ENCODE measurements at places on chromosomes 4 and X.

GRCh38 chr4:85787133-85787532 is 312.2 kb downstream of the ARHGAP24 start:
- DNase-seq: no peak

DNA sequence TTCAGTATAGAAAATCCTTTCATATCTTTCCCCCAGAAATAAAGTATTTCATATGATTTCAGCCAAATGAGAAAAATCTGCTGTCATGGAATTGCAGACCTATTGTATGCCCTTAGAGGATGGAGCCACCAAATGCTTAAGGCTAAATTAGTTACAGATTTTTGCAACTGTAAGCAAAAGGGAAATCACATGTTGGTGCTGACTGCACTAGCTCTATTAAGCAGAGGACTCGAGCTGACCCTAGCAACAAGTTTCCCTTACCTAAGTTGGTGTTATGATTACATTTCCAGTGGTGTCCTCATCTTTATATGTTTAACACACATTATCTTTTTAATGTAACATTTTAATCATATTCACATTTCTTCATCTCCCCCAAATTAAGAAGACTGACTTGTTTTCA is 58.3 kb upstream of the DOCK11 start:
- DNase-seq: no peak

DNA sequence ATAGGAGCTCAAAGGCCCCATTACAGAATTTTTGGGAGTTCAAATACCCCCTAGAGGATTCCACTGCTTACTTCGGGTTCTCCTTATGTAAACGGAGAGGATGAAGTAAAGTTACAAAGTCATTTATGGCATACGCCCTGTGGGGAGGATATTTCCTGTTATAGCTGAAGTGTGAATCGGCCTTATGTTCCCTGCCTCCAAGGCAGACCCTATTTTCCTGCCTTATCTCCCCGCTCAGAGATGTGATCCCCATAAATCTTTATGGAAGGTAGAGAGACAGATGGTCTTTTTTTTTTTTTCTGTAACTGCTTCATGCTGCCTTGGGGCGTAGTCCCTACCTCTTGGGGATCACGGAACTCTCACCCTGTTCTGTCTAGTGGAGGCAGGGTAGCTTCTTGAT is 56.0 kb upstream of the DHX15 start:
- DNase-seq: peak; percentile 31

DNA sequence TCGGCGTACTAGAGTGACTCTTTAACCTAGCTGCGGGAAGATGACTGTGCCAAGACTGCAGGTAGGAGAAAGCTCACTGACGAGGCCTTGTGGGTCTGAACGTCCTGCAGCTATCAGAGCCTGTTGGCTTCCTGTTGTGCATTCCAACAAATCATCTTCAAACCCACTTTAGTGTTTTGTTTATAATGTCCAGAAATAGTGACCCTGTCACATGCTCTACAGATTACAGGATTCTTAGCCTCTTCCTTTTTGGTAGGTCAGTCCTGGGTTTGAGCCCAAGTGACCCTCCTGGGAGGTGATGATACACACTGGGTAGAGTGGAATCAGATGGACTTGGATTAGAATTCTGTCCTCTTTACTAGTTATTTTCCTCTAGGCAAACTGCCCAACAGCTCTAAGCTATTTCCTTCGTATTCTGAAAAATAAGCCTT is 33.2 kb downstream of the HTT start:
- no peak for DNase-seq

- no peak for DNase-seq
Measured at GRCh38 chr4:81164623-81165416, 50.2 kb downstream of the PRKG2 start.

DNA sequence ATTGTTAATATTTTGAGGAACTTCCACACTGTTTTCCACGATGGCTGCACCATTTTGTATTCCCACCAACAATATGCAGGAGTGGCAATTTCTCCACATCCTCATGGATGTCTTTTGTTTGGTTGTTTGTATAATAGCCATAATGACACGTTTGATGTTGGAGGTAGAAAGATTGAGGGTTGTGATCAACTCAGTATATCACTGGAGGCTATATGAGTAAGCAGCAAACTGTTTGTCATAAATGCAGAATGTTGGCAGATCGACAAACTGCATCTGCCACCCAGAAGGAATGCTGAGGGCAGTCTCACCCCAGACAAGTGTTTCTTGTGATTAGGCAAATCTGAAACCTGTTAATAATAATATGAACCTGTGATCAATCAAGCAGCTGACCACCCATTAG is 243.9 kb upstream of the WDFY3 start:
- DNase-seq: no peak

DNA sequence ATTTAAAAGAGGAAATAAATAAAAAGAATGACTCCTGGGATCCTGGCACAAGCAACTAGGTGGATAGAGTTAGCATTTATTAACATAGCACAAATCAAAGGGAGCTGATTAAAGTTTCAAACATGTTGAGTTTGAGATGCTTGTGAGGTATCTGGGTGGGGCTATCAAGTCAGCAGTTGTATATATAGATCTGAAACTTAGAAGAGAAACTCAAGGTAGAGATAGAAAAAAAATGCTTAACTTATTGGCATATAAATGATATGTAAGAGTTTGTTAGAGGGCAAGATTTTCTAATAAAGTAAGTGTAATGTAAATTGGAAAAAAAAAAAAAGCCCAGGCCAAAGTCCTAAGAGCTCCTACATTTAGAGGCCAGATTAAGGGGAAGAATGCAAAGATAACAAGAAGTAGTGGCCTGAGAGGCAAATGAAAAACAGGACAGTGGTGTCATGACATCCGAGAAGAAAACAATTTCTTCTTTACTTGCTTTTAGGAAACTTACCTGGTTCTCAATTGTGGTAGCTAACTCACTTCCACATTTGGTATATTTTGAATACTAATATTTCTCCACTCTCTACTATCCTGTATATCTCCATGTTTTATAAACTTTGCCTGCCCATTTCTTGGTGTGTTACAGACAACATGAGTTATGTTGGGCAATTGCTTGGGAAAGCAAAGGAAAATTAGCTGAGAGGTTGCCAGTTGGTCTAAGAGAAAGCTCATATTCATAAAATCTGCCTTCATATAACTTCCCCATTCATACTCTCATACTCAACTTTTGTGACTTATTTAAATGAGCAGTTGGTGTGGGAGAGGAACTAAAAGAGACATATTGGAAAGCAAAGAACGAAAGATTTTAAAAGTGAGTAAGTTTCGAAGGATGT is 169.2 kb downstream of the PARM1 start:
- no peak for DNase-seq

DNA sequence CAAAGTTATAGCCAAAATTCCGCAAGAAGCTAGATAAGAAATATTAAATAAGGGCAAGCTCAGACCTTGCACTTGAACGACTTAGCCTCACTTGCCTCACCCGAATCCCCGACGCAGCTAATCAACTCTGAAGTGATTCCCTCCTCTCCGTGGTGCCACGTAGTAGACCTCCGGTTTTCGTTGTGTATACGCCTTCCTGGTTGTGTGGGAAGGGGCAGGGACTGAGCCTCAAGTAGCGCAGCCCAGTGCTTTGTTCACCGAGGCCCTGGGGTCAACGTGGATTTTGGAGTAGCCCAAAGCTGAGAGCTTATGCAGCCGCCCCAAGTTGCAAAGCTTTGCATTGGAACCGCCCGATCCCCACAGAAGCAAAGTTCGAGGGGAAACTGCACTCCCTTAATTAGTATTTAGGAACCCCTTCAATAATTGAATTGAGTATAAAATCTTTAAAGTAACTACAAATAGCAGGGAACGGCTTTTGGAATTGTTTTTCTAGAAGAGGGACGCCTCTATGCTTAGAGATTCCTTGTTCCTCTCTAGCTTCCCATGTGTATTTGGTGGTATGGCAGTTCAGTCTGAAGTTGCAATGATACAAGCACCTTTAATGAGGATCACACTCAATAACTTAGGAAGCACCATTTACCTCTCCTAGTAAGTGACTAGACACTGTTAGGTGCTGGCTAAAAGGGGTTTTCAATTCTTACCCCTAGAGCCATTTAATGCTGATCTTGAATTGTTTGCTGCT is 55.7 kb downstream of the LINC00632 start:
- no peak for DNase-seq
